ENCODE measurements at places on chromosomes 2 and 18. TPM values are rescaled to one million over a fixed set of nuclear protein-coding genes. Genes with fewer than 3 reads are reported as not detected.

DNA sequence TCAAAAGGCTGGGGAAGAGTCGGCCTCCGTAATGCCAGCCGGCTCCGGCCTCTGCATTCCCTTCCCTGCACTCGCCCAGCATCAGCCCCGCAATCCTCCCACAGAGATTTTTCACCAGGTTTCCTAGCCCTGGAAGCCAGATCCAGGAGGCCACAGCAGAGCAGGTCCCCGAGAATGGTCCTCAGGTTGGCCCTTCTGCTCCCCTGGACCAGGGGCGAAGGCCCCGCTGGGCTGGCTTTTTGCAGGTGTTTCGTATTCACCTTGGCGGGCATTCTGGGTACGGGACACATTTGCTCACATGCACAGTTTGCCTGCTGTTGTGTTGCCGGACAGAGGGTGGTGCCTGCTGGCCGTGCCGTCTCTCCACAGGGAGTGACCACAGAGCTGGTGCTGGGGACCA is 309.5 kb downstream of the NDUFA10 start:
- no peaks in the 10 kb centered on the region for H3K4me1 ChIP-seq
- no peak for DNase-seq
- H3K27me3 ChIP-seq = peaks cover 3% of the 10 kb centered on the region
- H3K36me3 ChIP-seq = no peaks in the 10 kb centered on the region
- no peak overlapping the region for H3K27ac ChIP-seq

The IL36A gene
- total RNA-seq = not detected

DNA sequence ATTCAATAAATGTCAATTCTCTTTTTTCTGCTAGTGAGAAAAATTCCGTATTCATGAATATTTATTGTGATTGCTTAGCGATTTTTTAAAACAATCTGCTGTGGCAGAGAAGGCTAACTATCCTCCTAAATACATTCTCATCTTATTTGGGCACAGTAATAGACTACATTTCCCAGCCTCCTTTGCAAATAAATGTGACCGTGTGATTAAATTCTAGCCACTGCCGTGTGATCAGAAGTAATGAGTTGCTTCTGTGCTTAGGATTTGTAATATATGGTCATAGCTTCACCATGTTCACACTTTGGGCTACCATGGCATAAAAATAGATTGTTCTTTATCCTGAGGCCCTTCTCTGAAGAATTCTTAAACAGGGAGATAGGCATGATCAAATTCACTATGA is 179.6 kb downstream of the FAM124B start:
- no peaks in the 10 kb centered on the region for H3K4me1 ChIP-seq
- H3K4me3 ChIP-seq = no peak overlapping the region
- peaks cover 2% of the 10 kb centered on the region for H3K27me3 ChIP-seq
- DNase-seq = no peak

The L3MBTL4 gene
- 2.1 TPM for total RNA-seq

DNA sequence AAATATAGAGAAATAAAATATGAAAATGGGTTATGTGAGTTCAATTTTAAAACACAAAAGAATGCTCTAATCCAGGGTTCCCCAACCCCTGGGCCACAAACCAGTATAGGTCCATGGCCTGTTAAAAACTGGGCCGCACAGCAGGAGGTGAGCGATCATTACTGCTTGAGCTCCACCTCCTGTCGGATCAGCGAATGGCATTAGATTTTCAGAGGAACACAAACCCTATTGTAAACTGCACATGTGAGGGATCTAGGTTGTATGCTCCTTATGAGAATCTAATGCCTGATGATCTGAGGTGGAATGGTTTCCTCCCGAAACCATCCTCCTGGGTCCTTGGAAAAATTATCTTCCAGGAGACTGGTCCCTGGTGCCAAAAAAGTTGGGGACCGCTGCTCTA is 34.7 kb downstream of the TTR start:
- no peaks in the 10 kb centered on the region for H3K4me1 ChIP-seq
- H3K27me3 ChIP-seq = no peaks in the 10 kb centered on the region
- H3K4me3 ChIP-seq = no peak overlapping the region
- no peaks in the 10 kb centered on the region for H3K36me3 ChIP-seq
- DNase-seq = no peak

The DNAJC5G gene
- not detected for total RNA-seq

- H3K27me3 ChIP-seq = no peaks in the 10 kb centered on the region
- H3K27ac ChIP-seq = no peak overlapping the region
- no peaks in the 10 kb centered on the region for H3K4me1 ChIP-seq
Observed at GRCh38 chr2:207487650-207488311, 42.0 kb upstream of the CREB1 start.

- no peak overlapping the region for H3K27ac ChIP-seq
- H3K4me3 ChIP-seq = no peak overlapping the region
- no peak for DNase-seq
- H3K4me1 ChIP-seq = peaks cover 6% of the 10 kb centered on the region
- H3K27me3 ChIP-seq = no peaks in the 10 kb centered on the region
Observed at GRCh38 chr2:73260338-73260984, 23.8 kb downstream of the FBXO41 start.

DNA sequence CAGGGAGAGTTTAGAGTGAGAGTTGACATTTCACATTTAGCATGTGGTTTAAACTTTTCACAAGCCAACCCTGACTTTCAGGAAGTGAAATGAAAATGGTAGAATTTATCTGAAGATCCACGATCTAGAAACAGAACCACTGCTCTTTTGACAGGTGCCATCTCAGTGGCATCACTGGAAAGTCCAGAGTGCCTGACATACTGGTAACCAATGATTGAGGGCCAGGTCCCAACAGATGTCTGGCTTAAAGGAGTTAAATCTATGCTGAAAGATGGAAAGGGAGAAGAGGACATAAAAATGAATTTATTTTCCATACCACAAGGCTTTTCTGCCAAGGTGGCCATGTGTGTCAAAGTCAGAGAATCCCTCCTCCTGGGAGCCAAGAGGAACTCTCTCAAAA is 2.7 kb downstream of the IL36G start:
- peaks cover 2% of the 10 kb centered on the region for H3K27me3 ChIP-seq
- H3K4me3 ChIP-seq = no peak overlapping the region
- no peaks in the 10 kb centered on the region for H3K36me3 ChIP-seq
- DNase-seq = no peak
- H3K4me1 ChIP-seq = peaks cover 12% of the 10 kb centered on the region

DNA sequence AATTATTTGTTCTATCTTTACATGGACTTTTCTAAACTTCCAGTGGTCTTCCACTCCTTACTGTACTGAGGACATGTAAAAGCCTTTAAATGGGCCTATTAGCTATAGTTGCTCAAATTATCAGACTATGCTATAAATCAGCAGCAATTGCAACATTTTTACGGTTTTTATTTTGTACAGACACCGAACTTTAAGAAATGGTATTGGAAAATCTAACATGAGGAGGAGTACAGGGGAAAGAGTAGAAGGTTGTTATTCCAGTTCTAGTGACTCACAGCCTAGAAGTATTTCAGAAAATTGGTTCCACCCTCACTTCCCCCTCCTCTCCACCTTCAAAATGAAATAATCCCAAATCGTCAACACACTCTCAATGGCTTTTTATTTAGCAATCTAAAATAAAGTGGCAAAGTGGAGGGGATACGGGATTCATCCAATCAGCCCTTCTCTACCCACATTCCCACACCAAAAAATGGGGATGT is 1.1 kb downstream of the NCKAP1 start:
- peaks cover 35% of the 10 kb centered on the region for H3K4me1 ChIP-seq
- H3K27ac ChIP-seq = no peak overlapping the region
- no peaks in the 10 kb centered on the region for H3K36me3 ChIP-seq
- H3K27me3 ChIP-seq = peaks cover 35% of the 10 kb centered on the region

GRCh38 chr2:37297632-37298031 is 27.0 kb downstream of the PRKD3 start:
- H3K27ac ChIP-seq = no peak overlapping the region
- no peaks in the 10 kb centered on the region for H3K36me3 ChIP-seq
- no peak overlapping the region for H3K4me3 ChIP-seq
- H3K4me1 ChIP-seq = no peaks in the 10 kb centered on the region
- DNase-seq = no peak

GRCh38 chr2:220966636-220967035 is 605.5 kb downstream of the EPHA4 start:
- H3K4me3 ChIP-seq = no peak overlapping the region
- H3K27ac ChIP-seq = no peak overlapping the region
- H3K27me3 ChIP-seq = no peaks in the 10 kb centered on the region

GRCh38 chr2:99084256-99084655 is 57.3 kb upstream of the C2orf15 start:
- H3K4me1 ChIP-seq = peaks cover 13% of the 10 kb centered on the region
- DNase-seq = no peak
- H3K27me3 ChIP-seq = peaks cover 20% of the 10 kb centered on the region
- H3K27ac ChIP-seq = no peak overlapping the region

DNA sequence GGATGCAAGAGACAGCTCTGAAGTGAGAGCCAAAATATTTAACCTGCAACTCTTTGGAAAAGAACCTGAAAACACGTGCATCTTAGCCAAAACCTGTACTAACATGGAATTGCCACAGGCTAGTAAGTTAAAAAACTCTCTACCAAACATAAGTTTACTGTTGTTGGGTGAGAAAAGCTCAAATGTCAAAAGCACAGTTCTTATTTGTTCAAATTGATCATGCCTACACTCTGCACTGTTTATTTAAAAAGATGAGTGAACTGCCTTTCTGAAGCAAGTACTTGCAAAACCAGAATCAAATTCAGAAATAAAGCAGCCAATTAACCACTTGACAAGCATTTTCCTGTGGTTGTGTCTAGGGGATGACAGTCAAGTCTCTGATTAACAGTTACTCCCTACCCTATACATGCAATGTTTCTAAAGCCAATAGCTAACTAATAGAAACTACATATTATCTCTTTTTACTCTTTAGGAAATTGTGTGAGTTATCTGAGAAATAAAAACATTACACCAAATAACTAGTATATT is 5.6 kb downstream of the IKZF2 start:
- H3K4me1 ChIP-seq = peaks cover 30% of the 10 kb centered on the region
- DNase-seq = peak; percentile 81
- H3K4me3 ChIP-seq = peak overlapping the region; percentile 99
- H3K36me3 ChIP-seq = peaks cover 2% of the 10 kb centered on the region
- H3K27ac ChIP-seq = peak overlapping the region; percentile 95
- no peaks in the 10 kb centered on the region for H3K27me3 ChIP-seq

DNA sequence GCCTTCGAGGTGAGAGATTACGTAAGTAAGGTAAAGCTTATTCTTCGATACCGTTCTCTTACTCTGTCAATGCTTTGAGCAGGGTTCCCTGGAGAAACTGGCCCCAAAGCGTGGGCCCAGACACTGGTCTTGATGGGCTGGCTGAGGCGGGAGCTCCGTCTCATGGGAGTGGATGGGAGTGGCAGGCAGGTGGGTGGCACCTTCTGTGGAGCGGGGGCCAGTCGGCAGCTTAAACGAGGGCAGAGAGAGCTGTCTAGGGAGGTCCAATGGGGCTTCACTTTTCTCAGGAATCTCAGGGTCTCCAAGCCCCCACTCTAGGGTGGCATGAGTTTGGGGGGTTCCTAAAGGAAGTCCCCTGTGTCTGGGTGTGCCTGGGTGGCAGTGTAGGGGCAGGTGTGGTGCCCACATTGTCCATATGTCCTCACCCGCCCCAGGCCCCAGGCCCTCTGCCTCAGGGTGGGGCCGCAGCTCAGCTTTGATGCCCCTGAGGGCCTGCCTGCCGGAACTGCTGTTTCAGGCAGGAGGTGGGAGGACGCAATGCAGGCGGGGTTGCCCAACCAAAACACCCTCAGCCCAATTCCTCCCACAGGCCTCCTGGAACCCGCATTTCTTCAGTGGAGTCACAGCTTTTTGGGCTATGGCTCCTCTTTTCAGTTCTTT is 32.5 kb upstream of the FOSL2 start:
- no peaks in the 10 kb centered on the region for H3K36me3 ChIP-seq
- no peak overlapping the region for H3K4me3 ChIP-seq
- peaks cover 50% of the 10 kb centered on the region for H3K4me1 ChIP-seq
- no peaks in the 10 kb centered on the region for H3K27me3 ChIP-seq

The CYBRD1 gene
- 0.94 TPM for total RNA-seq
